Neural crest cell (in vitro differentiated cells): ENCODE measurements at places on chromosomes 13 and 19.

DNA sequence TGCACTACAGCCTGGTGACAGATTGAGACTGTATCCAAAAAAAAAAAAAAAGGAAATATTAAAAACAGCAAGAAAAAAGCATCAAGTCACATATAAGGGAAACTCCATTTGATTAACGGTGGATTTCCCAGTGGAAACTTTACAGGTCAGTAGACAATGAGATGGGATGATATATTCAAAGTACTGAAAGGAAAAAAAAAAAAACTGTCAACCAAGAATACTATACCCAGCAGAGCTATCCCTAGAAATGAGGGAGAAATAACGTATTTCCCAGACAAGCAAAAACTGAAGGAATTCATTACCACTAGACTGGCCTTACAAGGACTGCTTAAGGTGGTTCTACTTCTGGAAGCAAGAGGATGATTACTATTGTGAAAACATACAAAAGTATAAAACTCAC, 87.4 kb downstream of the C1QTNF9 start:
- no peak for DNase-seq

- no peak for DNase-seq
These were observed 25.9 kb downstream of the LATS2 start for GRCh38 chr13:21035498-21035897.

DNA sequence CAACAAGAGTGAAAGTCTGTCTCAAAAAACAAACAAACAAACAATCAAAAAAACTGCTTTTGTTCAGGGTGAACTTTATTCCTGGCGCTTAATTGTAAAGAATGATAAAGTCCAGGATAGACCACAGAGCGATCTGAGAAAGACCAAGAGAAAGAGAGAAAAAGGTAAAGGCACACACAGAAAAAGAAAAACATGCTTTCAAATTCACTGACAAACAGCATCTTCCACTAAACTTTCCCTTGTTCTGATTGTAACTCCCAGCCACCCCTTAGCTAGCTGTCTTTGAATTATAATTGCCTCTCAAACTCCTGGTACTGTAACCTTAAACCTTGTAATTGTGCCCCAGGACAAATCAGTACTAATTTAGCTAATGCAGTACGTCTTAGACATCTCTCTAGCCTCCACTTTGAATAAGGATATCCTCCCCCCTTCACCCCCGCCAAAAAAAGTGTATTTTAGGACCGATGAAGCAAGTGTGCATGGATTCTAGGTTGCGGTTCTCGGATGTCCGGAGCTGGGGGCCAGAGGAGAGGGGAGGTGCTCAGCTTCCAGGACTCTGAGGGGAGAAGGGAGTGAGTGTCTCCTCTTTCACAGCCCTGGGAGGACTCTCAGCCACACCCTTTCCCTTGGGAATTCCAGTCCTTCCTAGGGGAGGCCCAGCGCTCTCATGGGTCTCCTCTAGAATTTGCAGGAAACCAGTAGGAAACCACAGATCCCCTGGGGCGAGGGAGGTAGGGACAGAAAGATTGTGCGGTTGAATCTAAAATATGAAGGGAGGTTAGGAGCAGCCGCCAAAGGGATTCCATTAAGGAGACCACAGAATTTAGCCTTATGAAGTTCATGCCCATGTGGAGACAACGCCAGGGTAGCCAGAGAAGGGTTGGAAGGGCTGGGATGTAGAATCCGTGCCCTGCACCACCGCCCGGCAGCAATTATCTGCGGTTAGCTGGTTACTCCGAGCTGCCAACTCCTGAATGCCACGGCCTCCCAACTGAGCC, 19.7 kb downstream of the ZNF536 start:
- no peak for DNase-seq

- DNase-seq, result no peak
These were observed 5.2 kb downstream of the LENG8 start for GRCh38 chr19:54453921-54454780.

- DNase-seq, result no peak
These were observed 31.7 kb downstream of the SPATA13 start for GRCh38 chr13:24192057-24192810.

DNA sequence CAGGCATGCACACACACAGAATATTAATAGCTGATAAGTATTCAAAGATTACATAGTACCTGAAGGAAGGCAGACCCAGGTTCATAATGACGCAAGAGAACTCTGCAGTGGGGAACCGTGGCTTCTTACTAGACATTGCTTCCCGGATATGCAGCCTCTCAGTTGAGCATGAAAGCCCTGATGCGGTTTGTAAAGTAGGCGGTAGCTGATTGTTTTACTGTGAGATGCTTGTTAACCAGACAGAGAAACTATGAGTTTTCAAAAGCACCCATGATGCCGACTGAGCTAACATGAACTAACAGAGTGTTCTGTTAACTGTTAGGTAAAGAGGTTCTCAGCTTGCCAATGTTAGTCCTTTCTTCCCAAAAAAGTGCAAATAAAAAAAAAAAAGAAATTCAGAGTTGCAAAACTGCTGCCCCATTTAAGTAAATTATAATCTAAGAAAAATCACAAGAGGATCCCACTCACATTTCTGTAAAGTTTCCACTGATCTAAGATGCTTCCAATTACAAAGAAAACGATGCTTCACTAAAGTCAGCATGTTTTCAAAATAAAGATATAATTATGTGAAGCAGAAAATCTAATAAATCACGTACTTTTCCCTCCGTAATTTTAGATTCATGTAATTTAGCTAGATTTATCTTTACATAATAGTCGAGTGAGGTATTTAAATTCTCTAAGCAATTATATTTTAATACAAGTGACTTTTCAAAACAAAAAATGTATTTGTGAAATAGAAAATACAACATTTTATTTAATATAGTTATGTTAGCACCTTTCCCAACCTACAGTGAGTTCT, 2.2 kb downstream of the FLT1 start:
- no peak for DNase-seq

DNA sequence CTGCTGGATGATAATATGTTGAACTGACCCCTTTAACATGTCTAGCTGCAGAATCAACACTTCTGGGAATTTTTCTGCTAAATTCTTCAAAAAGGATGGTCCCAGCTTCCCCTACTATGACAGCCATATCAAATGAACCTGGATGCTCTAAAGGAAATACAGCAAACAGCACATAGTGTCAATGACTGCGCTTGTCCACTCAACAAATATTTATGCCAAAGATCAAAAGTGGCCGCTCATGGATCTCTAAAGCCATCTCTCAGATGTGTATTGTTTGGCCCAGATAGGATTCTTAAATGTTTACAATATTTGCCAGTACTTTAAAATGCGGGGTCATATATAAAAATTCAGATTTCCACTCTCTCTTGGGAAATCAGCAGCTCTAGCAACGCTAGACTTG, 3.3 kb downstream of the TBC1D4 start:
- DNase-seq, result no peak

DNA sequence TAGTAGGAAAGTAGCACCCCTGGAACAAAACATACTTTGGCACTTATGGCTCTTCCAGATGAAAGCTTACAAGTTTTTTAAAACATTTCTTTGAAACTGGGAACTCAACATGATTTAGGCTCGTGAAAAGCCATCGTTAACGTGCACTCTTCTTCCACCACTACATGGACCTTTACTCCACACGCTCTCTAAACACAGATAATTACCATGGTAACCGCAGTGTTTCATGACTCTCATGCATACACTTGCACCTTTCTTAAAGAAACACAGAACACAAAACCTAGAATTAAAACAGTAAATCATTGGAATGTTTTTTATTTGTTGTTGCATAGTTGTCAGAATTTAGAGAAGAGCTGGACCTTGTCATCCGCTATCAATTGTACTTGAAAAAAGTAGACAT, 154.3 kb downstream of the FGF9 start:
- no peak for DNase-seq

GRCh38 chr13:68291595-68291994, 1061.5 kb upstream of the PCDH9 start:
- DNase-seq, result no peak

DNA sequence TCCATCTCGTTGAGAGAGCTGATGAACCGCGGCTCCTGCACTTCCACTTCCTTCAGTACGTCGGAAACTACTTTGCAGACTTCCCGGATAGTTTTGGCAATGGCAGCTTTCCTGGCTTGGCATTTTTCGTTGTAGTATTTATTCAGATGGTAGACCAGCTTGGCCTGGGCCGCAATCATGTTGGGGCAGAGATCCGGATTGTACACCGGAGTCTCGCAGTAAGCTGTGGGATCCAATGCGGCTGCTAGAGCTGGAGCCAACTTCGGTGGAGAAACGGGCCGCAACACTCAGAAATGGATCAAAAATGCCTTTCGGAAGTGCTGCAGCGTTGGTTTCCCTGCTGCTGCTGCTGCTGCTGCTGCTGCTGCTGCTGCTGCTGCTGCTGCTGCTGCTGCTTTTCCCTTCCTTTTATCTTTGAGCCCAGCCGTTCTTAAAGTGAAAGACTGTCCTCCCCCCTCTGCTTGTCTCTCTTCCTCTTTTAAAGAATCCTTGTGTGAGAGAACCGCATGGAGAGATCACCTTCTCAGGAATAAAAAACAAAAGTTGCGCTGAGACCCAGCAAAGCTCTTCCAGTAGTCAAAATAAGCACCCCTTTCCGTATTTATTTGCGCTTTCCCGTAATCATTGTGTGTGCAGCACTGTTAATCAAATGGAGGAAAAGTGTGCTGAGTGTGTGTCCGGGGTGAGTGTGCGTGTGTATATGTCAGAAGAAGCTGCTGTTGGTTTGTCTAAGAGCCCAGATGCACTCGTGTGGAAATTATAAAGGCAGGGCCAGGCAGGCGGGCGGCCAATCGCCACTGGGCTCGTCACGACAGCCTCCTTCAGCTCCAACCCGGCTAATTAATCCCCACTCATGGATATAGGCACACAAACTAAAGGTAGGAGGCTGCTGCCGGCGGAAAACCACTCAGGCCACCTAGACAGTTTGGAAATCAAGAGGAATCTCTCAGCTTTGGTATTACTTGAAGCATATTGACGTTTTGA, at the start of gene MAB21L1:
Gene MAB21L1, minus strand, starts transcription at position 730 of the 984 bp plus-strand sequence. Its CDS starts 551 bp downstream, at position 179.
- peak; percentile 34 for DNase-seq

GRCh38 chr13:78958006-78958405, 299.1 kb upstream of the OBI1 start:
- DNase-seq, result no peak

DNA sequence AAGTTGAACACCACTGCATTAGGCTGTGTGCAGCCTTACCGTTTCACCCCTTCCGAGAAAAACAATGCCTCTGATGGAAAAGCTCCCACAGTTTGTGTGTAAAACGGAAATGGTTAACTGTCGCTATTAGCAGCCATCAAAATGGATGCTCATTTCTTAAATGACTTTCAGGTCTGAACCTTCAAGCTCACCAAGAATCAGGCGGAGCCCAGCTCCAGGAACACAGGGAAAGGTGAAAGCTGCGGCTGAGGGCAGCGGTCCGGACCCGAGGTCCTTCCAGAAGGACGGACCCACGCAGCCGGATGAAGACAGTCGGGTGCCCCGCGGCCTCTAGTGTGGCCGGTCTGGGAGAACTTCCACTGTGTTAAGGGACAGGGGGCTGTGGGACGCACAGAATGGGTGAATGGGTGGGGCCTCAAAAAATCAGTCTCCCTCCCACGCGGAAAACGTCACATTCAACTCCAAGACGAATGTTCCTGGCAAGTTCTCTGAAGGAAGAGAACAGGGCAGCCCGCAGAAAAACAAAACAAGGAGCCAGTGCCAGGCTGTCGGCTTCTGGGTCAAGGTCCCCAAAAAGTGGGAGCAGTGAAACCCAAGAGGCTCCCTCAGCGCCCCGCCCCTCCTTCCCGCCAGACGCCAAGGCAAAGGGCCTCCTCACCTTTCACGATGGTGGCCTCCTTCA, 4.9 kb downstream of the IRS2 start:
- no peak for DNase-seq

DNA sequence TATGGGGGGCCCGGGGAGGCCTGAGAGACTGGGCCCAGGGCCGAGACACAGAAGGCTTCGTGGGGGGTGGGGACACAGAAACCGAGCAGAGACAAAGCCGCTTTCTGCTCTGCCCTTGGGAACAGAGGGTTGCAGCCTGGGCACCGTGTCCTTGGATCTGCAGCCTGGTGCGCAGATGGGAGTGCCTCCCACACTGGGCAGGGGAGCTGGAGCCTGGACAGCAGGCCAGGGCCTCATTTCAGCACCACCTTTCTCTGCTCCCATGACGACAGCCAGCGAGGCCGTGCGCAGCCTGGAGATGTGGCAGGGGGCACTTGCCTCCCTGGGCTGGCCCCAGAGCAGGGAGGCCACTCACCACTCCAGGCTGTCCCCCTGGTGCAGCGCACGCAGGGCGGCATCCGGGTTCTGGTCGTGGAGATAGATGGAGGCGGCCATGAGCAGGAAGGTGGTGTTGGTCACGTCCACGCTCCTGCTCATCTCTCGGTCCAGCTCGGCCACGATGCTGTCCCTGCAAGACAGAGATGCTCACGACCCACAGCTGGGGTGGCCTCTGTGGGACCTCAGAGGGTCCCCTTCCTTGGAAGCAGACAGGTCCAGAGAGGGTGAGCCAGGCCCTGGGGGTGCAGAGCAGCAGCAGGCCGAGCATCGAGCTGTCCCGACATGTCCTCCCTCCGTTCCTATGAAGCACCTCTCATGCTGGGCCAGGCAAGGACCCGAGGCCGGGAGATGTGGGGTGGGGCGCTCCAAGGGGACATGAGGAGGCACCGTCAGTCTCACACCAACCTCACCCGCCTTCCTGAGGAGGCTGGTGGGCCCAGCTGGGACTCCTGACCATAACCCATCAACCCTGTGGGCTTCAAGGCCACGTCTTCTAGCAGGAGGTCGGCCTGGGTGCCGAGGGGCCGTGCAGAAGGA, 10.9 kb upstream of the CERS1 start:
- DNase-seq, result no peak

GRCh38 chr13:102598061-102598460, 1.3 kb downstream of the TPP2 start:
- no peak for DNase-seq

DNA sequence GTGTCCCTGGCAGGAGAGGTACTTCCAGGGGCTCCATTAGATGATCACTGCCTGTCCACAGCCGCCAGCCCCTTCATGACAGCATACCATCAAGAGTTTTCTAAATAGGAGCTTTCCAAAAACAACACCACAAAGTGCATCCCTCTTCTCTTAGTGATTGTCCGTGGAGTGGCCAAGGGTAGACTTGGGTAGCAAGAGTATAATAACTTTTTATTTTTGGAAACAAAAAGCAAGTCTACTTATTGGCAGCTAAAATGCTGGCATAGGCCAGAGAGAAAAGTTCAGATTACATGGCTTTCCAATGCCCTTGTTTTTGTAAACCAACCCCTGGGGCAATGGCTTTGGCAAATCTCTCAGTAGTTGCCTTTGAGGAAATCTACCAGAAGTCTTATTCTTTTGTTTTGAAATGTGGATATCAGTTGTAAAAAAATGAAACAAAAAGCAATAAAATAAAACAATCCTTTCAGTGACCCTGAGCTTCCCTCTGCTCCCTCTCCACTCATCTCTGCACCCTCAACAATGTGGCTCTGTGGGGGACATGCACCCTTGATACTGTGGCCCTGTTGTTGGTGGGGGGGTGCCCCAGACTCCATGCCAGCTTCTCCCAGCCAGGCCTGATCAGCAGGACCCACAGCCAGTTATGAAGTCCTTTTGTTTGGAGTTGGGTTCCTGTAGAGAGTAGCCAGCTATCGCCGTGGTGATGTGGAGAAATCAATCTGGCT, 294.1 kb downstream of the DLEU7 start:
- DNase-seq, result no peak

GRCh38 chr19:13938301-13939064, at the start of gene PODNL1:
PODNL1 (minus strand) TSS chr19:13938417; CDS start chr19:13938181, 236 bp downstream.
- DNase-seq, result no peak

GRCh38 chr19:3443840-3444694, 36.3 kb downstream of the SMIM24 start:
- peak; percentile 78 for DNase-seq

GRCh38 chr19:47260476-47260875, 4.2 kb downstream of the CCDC9 start:
- no peak for DNase-seq
